ENCODE measurements at places on chromosomes 16 and 17.

GRCh38 chr17:41377546-41377945, 4.6 kb downstream of the KRT34 start:
- DNase-seq = no peak

DNA sequence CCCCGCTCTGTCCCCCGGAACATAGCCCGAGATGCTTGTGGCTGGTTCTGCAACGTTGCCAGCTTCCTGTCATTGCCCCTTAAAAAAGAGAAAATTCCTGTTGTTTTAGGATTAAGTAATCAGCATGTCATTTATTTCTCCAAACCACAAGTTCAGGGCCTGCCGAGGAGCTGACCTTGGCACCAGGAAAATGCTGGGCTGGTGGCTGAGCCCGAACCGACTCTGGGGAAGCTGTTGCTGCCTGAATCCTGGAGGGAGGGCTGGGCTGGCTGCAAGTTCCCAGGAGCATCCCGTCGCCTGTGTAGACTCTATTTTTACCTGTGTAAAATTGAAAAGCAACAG, 130.9 kb upstream of the FOXF1 start:
- DNase-seq = no peak

DNA sequence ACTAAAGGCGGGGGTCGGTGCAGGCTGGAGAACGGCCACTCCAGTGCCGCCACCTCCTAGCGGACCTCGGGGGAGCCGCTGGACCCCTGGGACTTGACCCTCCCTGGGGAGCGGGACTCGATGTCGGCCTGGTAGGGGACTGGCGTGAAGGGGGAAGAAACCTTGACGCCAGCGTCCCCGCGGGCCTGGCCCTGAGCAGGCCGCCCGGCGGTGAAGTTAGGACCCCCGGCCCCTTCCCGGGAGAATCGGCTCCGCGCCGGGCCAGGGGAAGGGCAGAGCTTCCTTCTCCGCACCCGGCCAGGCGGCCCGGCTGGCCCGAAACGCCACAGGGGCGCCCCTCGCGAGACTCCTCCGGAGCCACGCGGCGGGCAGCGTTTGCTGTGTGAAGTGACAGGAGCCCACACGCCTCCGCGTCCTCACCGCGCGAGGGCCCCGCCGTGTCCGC, 389 bp downstream of the DUS1L start:
- no peak for DNase-seq

DNA sequence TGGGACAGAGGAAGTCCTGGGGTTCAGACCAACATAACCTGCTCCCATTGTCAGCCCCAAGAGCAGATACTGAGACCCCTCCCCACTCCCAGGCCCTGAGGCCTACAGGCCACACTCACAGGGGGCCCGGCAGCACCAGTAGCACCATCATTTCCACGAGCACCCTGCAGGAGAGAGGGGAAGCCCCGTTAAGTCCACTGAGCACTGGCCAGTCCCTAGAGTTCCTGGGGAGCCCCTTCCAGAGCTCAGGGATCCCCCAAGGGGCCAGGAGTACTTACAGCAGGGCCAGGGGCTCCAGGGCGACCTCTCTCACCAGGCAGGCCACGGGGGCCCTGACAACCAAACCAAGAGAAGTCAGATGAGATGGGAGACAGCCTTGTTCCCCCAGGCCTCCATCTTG, 5.4 kb downstream of the COL1A1 start:
- no peak for DNase-seq

GRCh38 chr17:17971431-17972125, 622 bp downstream of the TOM1L2 start:
- DNase-seq = no peak
